ENCODE measurements at places on chromosomes 16 and 17.

GRCh38 chr16:75054556-75054947, 55.7 kb downstream of the ZNRF1 start:
- DNase-seq = no peak

- no peak for DNase-seq
These were observed 2.0 kb downstream of the USP36 start for GRCh38 chr17:78838574-78839005.

- DNase-seq = no peak
These were observed 3.8 kb upstream of the BAHCC1 start for GRCh38 chr17:81391293-81391935.

DNA sequence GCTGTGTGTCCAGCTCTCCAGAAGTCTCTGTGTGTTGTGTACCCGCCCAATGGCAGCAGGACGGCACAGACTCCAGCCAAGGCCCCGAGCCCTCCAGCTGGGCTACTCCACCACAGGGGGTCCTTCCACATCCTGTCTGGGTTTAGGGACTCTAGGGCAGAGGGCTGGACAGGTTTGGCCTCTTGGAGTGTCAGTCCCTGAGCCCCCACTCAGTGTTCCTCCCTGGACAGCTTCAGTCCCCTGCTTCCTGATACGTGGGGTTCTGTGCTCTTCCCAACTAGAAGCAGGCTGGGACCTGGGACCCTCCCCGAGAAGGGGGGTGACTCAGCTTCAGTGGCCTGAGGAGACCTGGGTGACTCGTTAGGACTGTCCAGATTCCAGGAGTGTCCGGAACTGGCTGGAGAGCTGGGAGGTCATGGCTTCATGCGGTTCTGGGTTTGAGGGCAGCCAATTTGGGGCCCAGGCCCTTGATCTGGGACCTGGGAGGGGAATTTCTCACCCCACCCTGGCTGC, 4.2 kb downstream of the CDK3 start:
- DNase-seq = no peak

GRCh38 chr17:50027881-50028735, 27.8 kb upstream of the ITGA3 start:
- DNase-seq = no peak

DNA sequence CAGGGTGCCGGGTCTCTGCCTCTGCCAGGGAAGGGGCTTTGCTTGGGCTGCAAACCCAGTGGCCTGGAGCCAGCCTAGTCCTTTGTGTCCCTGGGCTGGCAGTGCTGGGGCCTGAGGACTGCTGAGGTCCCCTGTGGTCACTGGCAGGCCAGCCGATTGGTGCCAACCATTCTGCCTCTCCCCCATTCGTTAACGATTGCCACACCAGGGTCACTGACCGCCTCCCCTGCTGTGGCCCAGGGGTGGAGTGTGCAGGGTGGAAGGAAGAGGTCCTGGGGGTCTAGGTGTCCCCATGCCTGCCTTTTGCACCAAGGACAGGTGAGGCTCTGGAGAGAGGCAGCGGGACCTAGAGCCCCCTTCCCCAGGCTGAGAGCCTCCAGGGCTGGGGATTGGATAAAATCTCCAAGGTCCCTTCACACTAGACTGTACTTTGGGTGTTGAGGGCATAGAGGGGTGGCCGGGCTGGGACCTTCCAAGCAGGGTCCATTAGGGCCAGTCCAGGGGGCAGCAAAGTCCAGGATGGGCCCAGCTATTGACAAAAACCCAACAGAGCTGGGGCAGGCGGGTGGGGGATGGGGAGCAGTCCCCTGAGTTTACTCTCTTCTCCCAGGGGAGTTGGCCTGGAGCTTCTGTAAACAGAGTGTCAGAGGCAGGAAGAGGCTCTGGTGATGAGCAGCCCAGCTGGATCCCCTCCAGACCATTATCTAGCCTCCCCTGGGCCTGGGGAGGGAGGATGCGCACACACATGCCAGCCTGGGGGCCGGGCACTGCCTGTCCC, 1.1 kb downstream of the VASN start:
- DNase-seq = no peak
